ENCODE measurements at places on chromosomes 7 and 10. TPM values are rescaled to one million over a fixed set of nuclear protein-coding genes. Genes with fewer than 3 reads are reported as not detected.

The IDI2 gene
- polyA plus RNA-seq = not detected

The LLCFC1 gene
- 0.47 TPM for polyA plus RNA-seq

The CNPY1 gene
- polyA plus RNA-seq = not detected

The AFAP1L2 gene
- polyA plus RNA-seq = 0.75 TPM

The SLC26A5 gene
- 0.12 TPM for polyA plus RNA-seq

The EPO gene
- polyA plus RNA-seq = 0.46 TPM

The ASCC1 gene
- 58.4 TPM for polyA plus RNA-seq

The GRM8 gene
- 2.0 TPM for polyA plus RNA-seq

The PTPRZ1 gene
- polyA plus RNA-seq = 0.57 TPM

The STX1A gene
- polyA plus RNA-seq = 11.8 TPM

The CPXM2 gene
- polyA plus RNA-seq = 0.84 TPM

The ITGA8 gene
- polyA plus RNA-seq = 1.9 TPM

The SRPK2 gene
- polyA plus RNA-seq = 56.1 TPM

The PLPP4 gene
- polyA plus RNA-seq = 2.0 TPM

The LRRD1 gene
- polyA plus RNA-seq = 0.20 TPM

The GLI3 gene
- polyA plus RNA-seq = 29.8 TPM

The HKDC1 gene
- polyA plus RNA-seq = not detected

The DYDC2 gene
- polyA plus RNA-seq = not detected

The CAV1 gene
- 1.8 TPM for polyA plus RNA-seq

The JCAD gene
- 17.2 TPM for polyA plus RNA-seq

The ELFN1 gene
- polyA plus RNA-seq = 13.4 TPM

The FAM200A gene
- polyA plus RNA-seq = 11.9 TPM

The CNPY4 gene
- polyA plus RNA-seq = 18.9 TPM

The PRSS2 gene
- polyA plus RNA-seq = not detected

The ELAPOR2 gene
- 70.7 TPM for polyA plus RNA-seq

The SLC26A4 gene
- polyA plus RNA-seq = not detected

The GTF2IRD1 gene
- 49.3 TPM for polyA plus RNA-seq

The ANXA8L1 gene
- 0.39 TPM for polyA plus RNA-seq

Measured in cardiac muscle cell (in vitro differentiated cells and primary cell).